ENCODE measurements at places on chromosomes 6 and 20.
A peak's percentile ranks its signal among the peaks of the same experiment; 100 is the strongest.

GRCh38 chr20:36574366-36575135, 1.2 kb downstream of the TGIF2 start:
- DNase-seq: peak; percentile 65

DNA sequence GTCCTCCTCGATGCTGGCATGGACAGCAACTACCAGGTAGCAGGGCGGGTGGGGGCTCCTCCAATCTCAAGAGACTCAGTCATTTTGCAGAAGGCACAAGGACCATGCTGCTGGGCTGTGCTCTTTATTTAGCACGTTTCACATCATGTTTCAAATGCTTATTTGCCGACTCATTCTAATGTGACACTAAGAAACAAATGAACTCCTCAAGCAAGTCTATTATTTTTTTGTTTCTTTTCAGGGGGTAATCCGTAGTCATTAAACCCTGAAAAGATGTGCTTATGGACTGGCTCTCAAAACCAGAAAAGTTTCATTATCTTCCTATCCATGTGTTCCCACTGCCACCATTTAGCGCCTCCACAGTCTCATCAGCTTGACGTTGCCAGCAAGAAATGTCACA, 92.9 kb downstream of the ANKS1A start:
- DNase-seq: no peak

DNA sequence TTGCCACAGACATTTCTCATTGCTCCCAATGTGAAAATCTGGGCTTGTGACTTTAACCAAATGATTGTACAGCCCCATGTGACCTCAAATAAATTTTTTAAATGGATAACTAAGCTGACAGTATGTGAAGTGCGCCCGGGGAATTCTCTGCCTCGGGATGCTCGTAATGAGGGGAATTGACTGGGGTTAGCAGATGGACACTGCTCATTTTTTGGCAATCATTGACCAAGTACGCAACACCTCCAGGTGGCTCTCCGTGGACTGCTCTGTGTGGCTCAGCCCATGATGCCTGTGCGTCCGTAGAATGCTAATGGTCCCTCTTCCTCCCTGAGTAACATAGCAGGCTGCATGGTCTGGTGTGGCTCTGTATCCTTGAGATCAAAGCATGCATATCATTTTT, 42.4 kb downstream of the FARS2 start:
- DNase-seq: no peak

DNA sequence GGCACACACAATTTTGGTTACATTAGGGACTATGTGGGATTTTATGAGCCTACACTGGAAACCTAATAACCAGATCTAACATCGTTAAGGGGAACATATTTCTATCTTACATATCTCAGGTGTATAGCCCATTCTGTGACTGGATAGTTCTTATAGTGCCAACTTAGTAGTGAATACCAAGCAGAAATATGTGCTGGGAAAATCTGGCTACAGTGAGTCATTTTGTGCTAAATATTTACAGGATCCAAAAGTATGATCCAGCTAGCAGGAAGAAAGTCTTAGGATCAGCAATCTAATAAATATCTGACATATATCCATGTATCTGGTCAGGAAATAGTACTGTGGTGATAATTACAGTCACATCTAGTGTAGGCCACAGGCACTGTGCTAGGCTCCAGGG, 94.6 kb upstream of the INSM1 start:
- DNase-seq: no peak

DNA sequence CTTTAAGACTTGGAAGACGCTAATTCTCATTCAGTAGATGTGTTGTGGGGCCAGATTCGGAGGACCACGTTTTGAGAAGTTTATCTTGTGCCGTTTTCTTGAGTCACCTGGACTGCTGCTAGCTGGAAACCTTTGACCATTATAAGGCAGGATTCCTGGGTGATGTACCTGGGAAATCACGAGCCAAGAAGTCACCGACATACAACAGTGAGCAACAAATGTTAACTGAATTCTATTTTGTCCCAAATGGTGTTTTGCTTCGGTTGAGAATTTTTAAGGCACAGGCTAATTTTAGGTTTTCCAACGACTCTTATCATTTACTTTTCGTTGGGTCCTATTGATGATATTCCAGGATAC, 93.4 kb upstream of the BTN3A2 start:
- no peak for DNase-seq
